ENCODE measurements at places on chromosomes 6 and 20.

- DNase-seq, result no peak
These were observed 123.3 kb upstream of the MLN start for GRCh38 chr6:33927112-33927511.

GRCh38 chr6:14817074-14817473, 428.8 kb upstream of the JARID2 start:
- no peak for DNase-seq

DNA sequence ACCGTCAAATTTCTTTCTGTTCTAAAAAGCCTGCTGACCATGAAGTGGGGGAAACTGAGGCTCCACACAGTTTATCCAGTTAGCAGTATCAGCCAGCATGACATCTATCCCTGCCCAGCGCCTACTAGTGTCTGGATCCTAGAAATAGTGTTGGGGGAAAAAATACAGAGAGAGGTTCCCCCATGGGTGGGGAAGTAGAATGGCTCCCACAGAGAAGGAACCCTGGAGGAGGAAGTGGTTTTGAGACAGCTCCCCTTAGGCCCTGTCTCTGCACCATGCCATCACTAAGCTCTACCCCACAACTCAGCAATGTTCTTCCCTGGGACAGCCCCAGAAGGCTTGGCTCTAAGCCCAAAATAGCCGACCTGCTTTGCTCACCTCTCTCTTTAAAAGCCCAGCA, 153.4 kb downstream of the MBOAT1 start:
- no peak for DNase-seq

GRCh38 chr6:45502456-45502855, 124.7 kb upstream of the SUPT3H start:
- no peak for DNase-seq

DNA sequence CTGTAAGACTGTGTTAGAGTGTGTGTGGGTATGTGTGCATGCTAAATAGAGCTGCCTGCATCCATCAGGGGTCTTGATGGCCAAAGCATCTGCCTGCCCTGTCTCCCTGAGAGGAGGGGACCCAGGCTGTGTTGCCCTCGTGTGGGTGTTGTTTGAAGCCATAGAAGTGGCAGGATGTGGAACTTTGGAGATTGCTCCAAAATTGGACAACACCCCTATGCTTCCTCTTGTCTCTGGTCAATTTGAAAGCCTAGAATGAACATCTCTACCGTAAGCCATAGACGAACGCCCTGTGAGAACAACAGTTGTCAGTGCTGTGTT, 82.6 kb downstream of the ASXL1 start:
- DNase-seq, result no peak

- DNase-seq, result peak; percentile 7
These were observed 1.4 kb downstream of the NKX2-4 start for GRCh38 chr20:21395666-21396598.

DNA sequence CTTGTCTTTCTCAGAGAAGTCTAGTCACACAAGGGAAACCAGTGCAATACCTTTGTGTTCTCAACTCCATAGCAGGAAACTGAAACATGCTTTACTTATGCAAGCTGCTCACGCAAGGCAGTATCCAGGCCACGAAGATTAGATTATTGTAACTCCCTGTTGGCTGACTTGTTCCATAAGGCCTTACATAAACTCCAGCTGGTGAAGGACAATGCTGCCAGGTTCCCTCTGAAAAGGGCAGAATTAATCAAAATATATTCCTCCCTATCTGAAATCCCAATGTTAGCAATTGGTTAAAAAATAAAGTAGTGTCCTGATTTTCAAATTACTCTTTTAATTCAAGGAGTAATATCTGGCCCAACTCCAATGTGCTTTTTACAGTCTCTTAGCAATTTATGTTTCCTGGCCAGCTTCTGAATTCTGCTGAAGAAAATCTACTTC, 966.6 kb downstream of the HACE1 start:
- DNase-seq, result no peak

DNA sequence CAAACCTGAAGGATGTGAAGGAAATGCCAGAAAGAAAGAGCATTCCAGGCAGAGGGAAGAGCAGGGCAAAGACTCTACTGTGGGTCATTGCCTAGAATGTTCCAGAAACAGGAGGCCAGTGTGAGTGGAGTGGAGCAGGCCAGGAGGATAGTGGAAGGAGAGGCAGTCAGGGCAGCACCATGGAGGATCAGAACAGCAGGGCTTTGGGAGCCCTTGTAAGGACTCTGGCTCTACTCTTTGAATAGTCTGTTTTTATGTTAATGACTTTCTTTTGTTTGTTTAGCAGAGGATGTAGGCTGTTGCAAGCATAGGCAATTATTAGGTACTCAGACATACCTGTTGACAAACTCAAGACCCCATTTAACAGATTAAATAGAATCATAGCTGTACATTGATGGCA, 23.6 kb upstream of the FBXL4 start:
- DNase-seq, result no peak

GRCh38 chr6:132199343-132199742, 201.9 kb downstream of the MOXD1 start:
- no peak for DNase-seq

- DNase-seq, result no peak
These were observed 9.4 kb downstream of the PCK1 start for GRCh38 chr20:57570145-57570850.

DNA sequence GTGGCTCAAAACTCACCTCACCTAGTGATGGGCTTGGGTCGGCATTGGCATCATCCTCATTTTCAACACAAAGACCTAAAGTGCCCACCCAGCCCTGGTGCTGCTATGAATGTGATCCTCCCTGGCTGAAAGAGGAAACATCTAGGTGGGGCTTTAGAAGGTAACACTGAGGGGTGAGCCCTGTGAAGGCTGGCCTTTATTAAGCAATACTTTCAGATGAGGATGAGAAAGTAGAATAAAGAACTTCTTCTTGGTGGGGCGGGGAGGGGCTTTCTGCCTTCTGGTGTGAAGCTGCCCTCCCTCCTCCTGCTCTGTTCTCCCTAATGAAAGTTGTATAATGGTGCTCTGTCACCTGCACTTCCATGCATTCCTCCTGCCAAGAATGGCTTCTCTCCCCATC, 133.0 kb upstream of the TRAF3IP2 start:
- DNase-seq, result no peak

DNA sequence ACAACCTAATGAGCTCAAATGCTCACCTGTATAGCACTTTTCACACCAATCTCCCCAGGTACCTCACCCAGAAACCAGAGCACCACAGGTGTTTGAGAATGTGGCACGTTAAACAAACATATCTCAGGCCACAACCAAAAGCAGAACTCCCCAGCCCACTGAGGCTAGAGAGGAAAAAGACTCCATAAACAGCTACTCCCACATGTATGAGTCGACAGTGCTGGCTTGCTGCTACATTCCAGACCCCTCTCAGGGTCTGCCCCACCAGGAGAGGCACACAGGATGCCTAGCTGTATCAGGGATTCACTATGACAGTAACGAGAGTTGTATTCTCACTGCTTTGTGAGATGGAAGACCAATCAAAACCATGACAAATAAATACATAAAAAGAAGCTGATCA, 242.6 kb upstream of the ARID1B start:
- no peak for DNase-seq

DNA sequence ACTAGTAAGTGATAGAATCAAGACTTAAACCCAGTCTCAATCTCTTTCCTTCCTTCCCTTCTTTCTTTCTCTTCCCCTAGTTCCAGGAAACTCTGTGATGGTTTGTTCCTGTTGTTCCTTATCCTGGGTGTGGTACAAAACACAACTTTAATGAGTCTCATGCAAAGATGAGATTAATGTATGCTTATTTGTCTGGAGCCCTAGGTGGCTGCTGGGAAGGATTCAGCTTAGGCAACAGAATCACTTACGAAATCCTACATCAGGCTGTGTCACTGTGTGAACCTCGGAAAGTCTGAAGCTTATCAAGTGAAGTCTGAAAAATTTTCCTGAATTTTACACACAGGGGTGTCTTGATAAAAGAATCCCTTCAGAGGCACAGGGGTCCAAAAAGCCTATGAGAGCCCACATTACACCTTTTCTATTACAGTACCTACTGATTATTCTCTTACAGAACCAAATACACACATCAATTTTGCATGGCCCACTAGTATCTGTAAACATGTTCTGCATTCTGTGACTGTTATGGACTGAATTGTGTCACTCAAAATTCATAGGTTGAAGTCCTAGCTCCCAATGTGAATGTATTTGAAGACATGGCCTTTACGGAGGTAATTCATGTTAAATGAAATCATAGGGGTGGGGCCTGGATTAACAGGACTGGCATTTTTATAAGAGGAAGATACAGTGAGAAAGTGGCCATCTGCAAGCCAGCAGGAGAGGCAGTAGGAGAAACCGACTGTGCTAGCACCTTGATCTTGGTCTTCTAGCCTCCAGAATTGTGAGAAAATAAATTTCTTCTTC, 144.7 kb downstream of the MYB start:
- DNase-seq, result no peak

DNA sequence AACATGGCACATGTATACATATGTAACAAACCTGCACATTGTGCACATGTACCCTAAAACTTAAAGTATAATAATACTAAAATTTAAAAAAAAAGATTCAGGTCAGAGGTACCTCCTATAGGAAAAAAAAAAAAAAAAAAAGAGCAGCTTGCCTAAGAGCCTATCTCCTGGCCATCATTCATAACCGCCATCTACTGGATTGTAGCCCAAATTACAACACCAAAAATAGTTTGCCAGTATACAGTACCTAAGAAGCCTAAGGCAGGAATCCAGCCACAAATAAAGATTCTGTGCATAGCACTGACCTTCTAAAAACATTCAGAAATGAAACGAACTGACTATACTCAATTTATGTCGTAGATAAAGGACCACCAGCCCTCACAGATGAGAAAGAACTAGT, 438.4 kb upstream of the ADGRB3 start:
- no peak for DNase-seq

GRCh38 chr6:168440520-168441433, at the start of gene SMOC2:
Gene SMOC2 (plus strand): TSS chr6:168441184. CDS start chr6:168441371, 187 bp downstream.
- no peak for DNase-seq

DNA sequence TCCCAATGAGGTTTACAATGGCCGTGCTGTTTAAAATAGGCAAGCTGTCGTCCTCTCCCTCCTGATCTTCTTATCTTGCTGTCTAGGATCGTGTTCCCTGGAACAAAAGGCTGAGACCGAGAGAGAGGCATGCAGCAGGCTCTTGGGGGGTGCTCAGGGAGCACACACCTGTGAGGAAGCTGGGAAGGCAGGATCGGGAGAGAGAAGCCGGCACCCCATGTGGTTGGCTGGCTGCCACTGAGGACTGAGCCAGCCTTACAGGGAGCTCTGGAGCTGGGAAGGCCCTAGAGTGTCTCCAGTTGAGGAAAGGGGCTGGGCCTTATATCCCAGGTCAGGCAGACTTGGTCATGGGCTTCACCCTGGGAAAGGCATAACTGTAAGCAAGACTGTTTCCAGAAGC, 184.2 kb downstream of the LY86 start:
- no peak for DNase-seq

GRCh38 chr6:135703621-135704020, 147.9 kb upstream of the PDE7B start:
- DNase-seq, result no peak

DNA sequence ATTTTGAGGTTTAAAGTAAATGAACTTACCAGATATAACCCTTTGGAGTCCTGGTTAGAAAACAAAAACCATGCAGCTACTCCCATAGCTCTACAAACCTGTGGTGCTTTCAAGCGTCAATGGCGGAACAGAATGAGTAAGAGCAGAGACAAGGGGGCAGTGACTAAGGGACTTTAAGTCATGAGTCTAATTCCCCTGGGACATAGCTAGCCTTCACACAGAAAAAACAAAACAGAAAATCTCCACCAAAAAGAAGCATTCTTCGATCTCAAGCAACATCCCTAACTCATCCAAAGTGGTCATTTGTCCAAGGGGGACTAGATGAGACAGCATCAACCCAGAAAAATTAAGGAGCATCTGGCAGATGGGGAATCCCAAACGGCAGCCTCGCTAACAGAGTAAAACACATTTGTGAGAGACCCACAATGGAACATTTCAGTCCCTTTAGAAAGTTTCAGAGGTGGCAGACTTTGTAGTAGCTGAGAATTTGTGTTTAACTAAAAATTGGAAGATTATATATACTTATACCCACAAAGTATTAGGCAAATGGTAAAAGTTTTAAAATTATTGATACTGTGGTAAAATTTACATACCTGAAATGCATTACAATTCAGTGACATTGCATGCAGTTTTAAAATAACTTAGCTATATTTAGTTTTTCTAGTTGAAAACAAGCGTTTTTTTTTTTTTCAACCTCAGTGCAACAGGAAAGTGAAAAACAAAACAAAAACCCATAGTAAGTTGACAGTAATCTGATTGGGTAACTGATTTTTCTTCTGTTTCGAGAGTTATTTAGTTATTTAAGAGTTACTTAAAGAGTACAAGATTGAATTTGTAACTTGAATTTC, 67.5 kb downstream of the KCNQ5 start:
- DNase-seq, result no peak

DNA sequence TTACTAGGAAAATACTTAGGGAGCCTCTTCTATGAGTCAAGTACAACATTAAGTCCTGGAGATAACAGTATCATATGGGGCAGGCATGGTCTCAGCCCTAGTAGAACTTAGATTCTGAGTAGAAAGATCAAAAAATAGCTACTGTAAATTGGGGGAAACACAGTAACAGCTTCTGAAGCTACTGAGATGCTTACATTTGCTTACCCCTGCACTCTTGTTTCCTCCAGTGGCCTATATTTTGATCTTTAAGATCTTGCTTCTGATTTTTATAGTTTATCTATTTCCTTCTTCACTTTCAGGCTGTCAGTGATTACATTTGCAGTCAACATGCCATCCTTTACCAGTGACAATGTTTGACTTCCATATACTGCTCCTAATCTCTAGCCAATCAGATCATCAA, 35.3 kb downstream of the HIVEP2 start:
- no peak for DNase-seq

GRCh38 chr6:157693867-157694266, 129.2 kb upstream of the SNX9 start:
- no peak for DNase-seq

GRCh38 chr6:96152114-96152708, 136.4 kb downstream of the FUT9 start:
- DNase-seq, result no peak

DNA sequence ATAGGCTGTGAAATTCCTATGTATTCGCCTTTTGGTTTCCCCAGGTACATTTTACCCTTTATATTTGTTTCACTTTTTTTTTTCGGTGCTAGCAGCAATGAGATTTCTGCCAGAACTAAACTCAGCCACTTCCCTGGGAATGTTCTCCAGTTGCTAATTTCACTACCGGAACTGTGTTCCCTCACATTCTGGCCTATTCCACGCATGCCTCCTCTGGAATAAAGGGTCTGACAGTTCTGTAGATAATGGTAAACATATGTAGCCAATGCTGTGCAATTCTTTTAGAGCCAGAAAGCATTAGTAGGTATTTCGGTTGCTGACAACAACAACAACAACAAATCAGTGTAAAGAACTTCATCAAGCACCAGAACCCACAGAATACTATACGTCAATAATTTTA, 96.1 kb upstream of the TBX18 start:
- DNase-seq, result no peak

DNA sequence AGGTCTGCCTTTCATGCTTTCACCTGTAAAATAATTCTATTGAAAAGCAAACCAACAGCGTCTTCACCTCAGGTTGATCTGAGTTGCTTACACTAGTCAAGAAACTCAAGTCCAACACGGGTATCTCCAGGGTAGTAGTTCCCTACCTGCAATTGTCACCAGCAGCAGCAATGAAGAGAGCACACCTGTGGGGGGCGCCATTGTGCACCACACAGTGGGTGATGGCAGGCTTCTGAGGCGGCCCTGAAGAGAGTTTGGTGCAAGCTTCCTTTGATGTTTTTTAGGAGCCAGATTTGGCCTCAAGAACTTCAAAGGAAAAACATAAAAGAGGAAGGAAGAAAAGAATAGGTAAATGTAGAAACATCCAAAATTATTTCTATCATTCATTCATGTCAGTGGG, 45.1 kb downstream of the KIAA0319 start:
- no peak for DNase-seq

GRCh38 chr6:157187182-157188083, 135.9 kb downstream of the TMEM242 start:
- DNase-seq, result no peak

Measured in activated naive CD4-positive, alpha-beta T cell (primary cell).